GM04504 (cell line): ENCODE measurements at places on chromosomes 16 and 17.
A peak's percentile ranks its signal among the peaks of the same experiment; 100 is the strongest.

DNA sequence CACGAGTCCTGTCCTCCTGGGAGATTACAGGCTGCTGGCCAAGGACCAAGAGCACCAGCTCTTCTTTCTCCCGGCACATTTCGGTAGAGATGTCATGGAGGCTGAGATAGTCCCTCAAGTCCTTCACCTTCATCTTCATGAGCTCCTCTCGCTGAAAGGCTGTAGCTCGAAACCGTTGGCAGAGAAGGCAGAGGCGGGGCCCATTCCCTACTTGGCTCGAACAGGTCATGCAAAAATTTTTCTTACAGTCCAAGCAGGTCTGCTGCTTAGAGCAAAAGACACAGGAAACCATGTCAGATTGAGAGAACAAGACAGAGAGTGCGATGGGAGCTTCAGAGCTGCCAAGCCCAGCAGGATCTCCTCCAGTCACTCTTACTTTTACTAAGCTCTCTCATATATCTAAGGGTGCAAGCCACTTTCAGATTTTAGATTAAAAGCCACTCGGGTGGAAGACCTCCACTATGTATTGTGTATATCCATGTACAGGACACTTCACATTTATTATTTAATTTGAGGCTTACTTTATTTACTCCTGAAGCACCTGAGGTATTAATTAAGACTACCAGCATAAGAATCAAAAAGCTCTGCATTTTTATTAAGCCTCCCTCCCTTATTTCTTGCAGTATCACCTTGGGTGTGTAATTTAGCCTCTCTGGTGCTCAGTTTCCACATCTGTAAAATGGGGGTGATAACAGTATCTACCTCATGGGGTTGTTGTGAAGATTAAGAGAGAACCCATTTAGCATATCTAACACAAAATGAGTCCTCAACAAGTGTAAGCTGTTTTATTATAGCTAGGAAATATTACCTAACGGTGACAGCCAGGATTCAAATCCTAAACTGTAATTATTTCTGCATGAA lies 41.4 kb downstream of the LIG3 start:
- no peak for DNase-seq

DNA sequence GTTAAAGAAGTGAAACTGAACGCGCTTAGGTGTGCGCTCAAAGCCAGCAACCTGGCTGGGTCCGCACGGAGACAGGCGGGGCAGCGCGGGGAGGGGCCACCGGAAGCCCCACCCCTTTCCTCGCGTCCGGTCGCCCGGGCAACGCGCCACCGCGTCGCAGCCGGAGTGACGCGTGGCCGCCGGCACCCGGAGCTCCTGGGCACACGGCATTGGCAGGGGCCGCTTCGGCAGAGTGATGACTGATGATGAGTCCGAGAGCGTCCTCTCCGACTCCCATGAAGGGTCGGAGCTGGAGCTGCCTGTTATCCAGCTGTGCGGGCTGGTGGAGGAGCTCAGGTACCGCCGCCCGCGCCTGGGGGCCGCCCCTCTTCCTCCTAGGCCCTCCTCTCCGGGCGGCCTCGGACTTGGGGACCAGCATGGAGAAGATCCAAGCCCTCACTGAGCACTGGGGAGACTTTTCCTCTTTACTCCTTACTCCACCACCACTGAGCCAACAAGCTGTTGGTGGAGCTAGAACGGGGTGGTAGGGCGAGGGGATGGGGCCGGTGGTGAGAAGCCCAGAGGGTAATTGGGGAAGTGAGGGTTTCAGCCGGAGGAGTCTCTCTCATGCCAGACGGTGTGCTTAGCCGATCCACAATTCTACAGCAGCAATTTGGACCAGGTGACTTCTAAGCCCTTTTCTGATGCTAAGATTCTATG lies 44.9 kb downstream of the PRSS54 start:
- peak; percentile 38 for DNase-seq

DNA sequence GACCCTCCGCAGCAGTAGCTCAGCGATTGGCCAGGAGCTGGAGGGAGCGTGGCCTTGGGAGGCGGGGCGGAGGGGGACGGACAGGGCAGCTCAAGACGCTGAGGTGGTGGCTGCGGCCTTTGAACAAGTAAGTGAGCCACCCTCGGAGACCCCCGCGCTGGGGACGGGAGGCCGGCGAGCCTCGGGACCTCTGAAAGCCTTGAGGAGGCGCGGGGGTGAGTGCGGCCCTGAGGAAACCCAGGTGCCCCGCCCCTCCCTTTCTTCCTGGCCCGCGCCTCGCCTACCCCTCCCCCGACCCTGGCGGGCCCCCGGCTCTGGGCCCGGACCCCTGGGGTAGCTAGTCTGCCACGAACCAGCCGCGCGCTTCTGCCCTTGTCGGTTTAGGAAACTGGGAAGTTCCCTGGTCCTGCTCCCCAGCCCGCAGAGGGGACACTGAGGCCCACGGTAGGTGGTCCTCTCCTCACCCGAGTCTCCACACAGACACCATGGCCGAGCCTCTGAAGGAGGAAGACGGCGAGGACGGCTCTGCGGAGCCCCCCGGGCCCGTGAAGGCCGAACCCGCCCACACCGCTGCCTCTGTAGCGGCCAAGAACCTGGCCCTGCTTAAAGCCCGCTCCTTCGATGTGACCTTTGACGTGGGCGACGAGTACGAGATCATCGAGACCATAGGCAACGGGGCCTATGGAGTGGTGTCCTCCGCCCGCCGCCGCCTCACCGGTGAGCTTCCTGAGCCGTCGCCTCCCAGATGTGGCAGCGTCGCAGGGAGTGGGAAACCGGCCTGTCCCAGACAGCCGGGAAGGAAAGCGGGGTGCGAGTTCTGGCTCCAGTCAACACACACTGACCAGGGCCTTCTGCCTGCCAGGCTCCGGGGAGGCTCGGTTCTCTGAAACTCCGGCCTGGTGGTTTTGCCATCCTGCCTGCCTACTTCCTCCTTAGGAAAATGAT lies at the start of gene MAPK7:
Gene MAPK7, plus strand, starts transcription at position 83 of the 945 bp plus-strand sequence. Its CDS starts 403 bp downstream, at position 486.
- DNase-seq, result no peak

DNA sequence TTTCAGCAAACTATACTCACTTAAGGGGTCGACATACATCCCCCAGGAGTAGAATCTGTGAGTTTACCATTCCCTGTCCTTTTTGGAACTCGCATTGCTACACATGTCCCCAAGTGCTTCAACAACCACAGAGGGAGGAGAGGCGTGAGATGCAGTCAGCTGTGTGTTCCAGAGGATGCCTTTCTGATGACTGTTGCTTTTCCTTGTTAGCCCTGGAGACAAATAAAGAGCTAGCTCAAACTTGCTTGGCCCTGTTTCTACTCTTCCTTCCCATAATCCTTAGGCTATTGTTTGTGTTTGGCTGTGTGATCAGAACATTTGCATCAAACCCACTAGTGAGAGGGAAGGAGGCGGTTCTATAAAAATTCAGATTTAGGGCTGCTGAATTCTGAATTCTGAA lies 264.0 kb downstream of the ENGASE start:
- peak; percentile 8 for DNase-seq

GRCh38 chr16:57630931-57631845 lies 2.8 kb downstream of the ADGRG1 start:
- DNase-seq, result no peak

- no peak for DNase-seq
These were observed 3.9 kb downstream of the KRT12 start for GRCh38 chr17:40862985-40863733.

DNA sequence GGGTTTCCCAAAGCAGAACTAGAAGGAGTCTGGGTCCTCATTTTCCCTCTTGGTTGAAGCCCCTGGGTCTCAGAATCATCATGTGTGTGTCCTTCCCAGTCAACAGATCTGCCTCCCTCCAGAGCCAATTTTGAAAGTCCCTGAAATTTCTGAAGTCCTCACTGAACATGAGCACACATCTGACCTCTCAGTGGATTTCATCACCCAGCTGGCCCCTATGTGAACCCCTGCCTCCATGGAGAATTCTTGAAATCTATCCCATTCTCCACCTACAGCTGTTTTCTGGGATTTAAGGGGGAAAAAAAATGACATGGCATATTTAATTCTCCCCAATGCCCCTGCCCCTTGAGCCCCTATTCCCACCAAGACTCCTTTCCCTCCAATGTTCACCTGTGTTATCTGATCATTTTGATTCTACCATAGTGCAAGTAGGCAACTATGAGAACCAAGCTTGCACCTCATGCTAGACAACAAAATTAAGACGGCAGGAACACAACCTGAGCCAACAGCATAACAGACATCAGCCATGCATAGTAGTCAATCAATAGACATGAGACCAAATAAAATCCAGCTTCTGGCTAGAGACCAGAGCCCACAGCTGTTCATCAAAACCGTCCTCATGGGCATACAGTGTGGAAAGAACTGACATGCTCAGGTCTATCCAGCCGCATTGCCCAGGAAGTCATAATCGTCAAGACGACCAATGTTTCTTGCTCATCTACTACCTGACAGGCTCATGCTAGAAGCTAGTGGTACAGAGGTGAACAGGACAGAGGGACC lies 14.9 kb downstream of the SOX9 start:
- no peak for DNase-seq

- DNase-seq, result no peak
These were observed 20.0 kb downstream of the ACSF3 start for GRCh38 chr16:89113661-89114060.

DNA sequence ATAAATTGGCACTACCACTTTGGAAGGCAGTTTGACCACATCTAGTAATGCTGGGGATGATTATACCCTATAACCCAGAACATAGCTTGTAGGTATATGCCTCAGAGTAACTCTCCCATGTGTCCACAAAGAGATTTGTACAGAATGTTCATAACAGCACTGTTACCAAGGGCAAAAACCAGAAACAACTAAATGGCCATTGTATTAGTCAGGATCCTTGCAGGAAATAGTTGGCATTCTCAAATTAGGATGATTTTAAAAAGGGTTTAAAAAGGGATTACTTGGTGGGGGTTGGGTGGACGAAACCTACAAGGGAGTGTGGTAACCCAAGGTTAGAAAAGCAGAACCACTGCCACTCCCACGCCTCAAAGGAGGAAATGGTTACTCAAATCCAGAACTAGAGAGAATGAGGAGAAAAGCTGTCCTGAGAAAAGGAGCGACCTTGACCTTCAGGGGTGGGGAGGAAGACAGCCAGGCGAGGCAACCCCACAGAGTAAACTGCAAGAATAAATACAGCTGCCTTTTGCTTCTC lies 2.1 kb downstream of the CPPED1 start:
- peak; percentile 71 for DNase-seq

- no peak for DNase-seq
These were observed 5.2 kb downstream of the GPR179 start for GRCh38 chr17:38338535-38338934.

DNA sequence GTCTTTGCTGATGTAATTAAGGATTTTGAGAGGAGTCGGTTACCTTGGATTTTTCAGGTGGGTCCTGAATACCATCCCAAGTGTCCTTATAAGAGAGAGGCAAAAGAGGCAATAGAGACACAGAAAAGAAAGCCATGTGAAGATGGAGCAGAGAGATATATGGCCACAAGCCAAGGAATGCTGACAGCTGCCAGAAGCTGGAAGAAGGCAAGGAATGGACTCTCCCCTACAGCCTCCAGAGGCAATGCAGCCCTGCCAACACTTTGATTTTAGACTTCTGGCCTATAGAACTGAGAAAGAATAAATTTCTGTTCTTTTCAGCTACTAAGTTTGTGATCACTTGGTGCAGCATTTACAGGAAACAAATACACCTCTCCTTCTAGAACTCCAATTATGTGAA lies 8.2 kb upstream of the RNFT1 start:
- peak; percentile 8 for DNase-seq

DNA sequence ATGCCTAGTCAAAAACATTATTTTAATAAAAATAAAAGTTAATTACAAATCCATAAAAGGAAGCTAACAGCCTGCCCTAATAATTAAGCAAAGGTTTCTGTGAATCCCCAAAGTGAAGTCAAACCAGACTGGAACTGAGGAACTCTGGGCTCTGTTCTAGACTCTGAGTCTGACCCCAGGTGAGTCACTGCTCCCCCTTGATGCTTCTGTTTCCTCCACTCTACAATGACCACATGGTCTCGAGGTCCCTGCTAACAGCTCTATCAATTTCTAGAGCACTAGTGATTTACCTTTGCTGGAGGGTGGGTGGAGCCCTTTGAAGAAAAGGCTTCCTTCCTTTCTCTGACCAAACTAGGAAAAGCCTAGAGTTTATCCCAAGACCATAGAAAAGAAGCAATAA lies 32.4 kb downstream of the XPO6 start:
- no peak for DNase-seq

- no peak for DNase-seq
These were observed 15.6 kb downstream of the PMP22 start for GRCh38 chr17:15249487-15249886.

DNA sequence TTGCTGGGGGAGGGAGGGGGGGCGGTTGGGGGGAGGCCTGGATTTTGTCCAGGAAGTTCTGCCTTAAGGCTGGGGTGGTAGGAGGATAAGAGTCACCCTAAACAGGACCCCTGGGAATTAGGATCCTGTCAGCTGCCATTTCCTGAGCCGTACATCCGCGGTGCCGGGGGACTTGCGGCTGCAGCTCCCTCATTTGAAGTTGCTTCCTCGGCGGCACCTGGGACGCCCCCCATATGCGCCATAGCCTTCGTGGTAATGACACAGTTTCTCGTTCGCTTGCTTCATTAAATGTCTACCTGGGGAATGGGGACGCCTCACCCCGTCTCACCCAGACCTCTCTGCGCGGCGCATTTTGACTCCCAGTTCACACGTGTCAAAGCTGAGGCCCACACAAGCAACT lies 55.1 kb upstream of the PABPN1L start:
- DNase-seq, result no peak

DNA sequence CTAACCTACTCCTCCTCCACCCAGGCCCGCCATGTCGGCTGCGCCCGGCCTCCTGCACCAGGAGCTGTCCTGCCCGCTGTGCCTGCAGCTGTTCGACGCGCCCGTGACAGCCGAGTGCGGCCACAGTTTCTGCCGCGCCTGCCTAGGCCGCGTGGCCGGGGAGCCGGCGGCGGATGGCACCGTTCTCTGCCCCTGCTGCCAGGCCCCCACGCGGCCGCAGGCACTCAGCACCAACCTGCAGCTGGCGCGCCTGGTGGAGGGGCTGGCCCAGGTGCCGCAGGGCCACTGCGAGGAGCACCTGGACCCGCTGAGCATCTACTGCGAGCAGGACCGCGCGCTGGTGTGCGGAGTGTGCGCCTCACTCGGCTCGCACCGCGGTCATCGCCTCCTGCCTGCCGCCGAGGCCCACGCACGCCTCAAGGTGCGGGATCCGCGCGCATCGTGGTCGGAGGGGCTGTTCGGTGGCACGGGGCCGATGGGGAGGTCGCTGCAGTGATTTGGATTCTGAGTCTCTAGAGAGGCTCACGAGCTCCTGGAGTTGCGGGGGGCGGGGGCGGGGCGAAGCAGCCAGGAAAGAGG lies 878 bp downstream of the TRIM72 start:
- no peak for DNase-seq

- no peak for DNase-seq
These were observed 613.5 kb downstream of the RBFOX1 start for GRCh38 chr16:7946142-7946541.
